Right lung (tissue), 10 donors: ENCODE measurements at places on chromosomes 16 and 17. TPM values are rescaled to one million over a fixed set of nuclear protein-coding genes. Genes with fewer than 3 reads are reported as not detected.

DNA sequence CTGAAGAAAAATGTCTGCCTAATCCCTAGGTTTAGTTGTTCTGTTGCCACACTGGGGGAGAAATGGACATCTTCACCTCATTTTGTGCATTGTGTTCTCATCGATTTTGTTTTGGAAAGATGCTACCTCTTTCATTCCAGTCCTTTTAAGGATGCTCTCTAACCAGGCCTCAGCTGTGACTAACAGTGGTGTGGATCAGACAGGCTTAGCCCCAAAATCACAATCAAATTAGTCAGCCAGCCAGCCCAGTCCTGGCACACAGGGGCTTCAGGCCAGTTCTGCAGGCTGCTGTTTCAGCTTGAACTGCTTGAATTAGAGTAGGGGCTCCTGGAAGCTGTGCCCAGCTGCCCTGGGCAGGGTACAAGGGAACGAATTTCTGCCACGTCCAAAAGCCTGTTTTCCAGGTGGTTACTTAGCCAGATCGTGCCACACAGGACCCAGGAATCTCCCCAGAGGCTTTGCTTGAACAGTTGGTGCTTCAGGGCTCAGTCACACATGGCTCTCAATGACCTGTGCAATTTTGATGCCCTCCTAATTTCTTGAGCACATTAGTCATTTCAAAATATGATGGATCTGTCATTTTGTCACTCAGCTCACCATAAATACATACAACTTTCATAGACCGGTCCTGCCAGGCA lies 60.7 kb downstream of the CLEC16A start:
- no peak for DNase-seq

GRCh38 chr17:29572691-29573557 lies 4.4 kb downstream of the TP53I13 start:
- DNase-seq, result no peak

The FOXN1 gene
- 0.06 TPM for polyA plus RNA-seq

DNA sequence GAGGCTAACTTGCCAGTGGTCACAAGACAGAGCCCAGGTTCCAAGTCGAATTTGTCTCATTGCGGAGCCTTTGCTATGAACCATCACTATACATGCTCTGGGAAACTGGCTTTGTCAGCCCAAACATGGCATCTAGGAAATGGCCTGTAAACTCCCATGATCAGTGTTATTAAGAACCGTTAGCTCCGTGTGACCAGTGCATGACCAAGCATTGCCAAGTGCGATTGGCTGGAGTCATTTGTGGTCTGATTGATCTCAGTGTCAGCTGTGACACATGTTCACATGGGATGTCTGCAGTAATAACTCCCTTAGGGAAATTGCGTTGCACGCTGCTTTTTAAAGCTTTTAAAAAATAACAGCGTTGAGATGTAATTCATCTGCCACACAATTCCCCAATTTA lies 18.6 kb upstream of the CDH3 start:
- no peak for DNase-seq

The HOXB7 gene
- polyA plus RNA-seq, result 8.7 TPM

The ABAT gene
- 35.0 TPM for polyA plus RNA-seq

DNA sequence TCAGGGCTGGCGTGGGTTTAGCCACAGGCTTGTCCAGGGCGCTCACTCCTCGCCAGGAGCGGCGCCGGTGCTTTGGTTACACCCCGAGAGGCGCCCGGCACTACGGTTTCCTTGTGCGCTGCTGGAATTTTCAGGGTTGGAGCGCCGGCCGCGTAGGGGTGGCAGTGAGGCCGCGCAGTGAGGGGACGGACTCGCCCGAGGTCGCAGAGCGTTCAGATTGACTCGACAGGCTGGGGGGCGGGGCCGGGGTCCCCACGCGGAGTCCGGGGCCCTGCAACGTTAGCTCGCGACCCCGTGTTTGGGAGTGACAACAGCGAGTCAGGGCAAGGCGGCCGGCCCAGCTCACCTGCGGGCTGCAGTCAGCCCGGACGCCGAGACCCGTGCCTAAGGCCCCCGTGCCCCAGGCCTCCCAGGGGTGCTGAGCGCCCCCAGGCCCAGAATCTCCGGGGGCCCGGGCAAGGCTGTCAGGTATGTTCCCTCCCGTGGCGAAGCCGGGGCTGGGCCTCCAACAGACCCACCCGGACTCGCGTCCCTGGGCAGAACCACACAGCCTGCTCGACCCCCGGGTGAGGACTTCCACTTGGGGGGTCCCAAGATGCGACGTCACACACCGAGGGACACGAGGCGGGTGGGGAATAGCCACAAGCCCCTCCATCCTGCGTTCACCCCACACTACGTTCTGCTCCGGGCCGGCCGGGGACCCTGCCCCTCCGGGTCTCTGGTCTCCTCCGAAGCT lies 1.3 kb upstream of the ACTG1 start:
- DNase-seq, result peak; percentile 60

DNA sequence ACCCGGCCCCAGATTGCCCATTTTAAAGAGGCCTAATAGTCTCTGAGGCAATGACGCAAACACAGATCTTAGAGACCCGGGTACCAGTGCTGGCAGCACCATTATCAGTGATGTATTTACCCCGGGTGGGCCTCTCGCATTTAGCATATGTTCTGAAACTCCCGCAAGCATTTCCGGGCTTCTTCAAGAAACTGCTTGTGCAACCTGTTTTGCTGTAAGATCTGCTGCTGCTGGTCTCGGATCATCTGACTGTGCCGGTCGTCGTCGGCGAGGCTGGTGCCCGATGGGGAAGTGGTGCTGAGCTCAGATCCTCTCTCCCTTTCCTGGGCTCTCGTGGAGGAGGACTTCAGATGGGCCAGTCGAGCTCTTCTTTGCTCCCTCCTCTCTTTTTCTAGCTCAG lies 12.5 kb downstream of the CEP295NL start:
- no peak for DNase-seq

DNA sequence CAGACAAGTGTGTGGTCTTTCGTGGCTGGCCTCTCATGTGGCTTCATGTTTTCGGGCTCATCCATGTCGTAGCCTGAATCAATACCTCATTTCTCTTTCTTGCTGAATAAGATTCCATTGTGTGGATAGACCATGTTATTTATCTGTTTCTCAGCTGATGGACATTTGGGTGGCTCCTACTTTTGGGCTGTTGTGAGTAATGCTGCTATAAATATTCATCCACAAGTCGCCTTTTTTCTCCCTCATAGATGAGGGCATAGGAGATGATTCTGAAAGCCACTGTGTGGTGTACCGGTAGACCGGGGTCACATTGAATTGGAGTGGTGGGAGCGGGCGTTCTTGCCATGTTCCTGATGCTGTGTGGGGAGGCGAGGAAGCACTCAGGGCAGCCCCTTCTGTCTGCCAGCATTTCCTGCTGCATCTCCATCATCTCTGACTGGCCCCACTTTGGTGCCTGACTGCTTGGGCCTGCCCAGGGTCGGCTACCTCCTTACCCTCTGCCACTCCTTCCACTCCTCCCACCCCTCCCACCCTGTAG lies 40.1 kb downstream of the PRMT7 start:
- no peak for DNase-seq
